Cortex of kidney (tissue), 1 donor: ENCODE measurements at places on chromosomes 1 and 21.

DNA sequence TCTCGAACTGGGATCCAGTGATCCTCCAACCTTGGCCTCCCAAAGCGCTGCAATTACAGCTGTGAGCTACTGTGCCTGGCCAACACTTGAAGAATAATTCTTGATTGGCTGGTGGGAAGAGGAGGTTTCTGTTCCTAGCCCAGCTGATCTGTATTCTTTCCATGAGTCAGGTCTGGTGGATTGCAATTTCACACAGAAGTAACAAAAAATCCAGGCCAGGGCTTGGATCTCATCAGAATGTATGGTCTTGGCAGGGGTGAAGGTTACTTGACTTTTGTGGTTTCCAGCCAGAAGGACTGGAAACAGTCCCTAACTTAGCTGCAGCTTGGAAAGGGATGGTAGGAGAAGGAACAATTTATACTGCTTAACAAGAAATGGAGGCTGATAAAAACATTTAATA lies 5.1 kb upstream of the HP1BP3 start:
- DNase-seq = no peak

DNA sequence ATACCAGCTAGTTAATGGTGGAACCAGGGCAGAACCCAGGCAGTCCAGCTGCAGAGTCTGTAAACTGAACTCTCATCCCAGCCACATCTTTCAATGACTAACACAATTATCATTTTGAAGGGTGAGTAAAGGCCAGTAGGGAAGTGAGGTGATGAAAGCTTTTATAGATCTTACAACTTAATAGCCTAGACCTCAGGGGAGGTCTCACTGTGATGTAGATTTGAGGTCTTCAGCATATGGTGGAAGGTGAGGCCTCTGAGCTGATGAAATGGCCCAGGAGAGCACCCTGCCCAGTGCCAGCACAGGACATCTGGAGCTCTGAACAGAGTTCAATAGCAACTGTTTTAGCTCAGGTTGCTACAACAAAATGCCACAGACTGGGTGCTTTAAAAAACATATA lies 44.8 kb upstream of the POU2F1 start:
- DNase-seq = no peak

DNA sequence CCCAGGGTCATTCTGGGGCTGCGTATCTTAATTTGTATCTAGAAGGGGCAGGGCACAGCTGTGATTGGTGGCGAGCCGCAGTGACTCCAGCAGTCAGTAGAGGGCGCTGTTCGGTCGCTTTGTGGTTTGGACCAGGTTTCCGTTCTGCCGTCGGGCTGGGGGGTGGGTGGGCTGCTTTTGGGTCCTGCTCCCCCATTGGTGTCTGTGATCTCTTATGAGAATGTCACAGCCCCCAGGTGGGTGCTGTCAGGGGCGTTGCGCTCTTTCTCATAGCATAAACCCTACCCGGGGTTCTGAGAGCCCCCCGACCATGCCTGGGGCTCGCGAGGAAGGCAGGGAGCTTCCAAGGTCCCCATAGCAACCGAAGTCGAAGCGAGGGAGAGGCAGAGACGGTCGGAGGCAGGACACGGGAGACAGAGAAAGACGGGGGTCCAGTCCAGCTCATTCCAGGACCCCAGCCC lies 5.4 kb downstream of the TFF3 start:
- DNase-seq = no peak

DNA sequence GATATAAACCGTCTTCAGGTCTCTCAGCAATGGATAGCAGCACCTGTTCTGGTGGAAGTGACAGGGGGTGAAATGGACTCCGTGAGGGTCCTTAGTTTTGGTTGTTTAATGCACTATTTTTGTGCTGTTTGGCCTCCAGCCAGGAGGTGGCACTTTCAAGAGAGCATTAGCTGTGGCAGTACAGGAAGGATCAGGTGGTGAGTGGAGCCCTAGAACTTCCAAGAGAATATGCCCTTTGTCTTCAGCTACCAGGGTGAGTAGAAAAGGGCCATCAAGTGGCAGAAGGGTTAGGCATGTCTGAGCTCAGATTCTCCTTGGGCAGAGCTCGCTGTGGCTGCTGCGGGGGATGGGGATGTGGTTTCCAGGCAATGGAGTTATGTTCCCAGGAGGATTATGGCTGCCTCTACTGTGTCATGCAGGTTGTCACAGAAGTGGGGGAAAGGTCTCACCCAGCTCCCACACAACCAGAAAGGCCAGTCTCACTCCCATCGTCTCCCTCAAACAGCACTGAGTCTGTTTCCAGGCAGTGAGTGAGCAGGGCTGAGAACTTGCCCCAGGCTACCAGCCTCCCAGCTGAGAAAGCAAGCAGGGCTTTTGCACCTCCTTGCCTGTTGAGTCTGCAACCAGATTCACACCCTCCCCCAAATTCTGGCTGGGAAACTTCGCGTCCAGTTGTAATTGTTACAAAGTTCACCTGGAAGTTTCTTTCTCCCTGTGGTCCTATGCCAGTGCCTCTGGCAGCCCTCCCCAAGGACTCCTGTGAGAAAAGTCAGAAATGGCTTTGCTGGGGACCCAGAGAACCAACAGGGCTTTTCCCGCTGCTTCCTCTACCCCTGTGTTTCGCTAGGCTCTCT lies 39.1 kb upstream of the TTLL7 start:
- peak; percentile 6 for DNase-seq

DNA sequence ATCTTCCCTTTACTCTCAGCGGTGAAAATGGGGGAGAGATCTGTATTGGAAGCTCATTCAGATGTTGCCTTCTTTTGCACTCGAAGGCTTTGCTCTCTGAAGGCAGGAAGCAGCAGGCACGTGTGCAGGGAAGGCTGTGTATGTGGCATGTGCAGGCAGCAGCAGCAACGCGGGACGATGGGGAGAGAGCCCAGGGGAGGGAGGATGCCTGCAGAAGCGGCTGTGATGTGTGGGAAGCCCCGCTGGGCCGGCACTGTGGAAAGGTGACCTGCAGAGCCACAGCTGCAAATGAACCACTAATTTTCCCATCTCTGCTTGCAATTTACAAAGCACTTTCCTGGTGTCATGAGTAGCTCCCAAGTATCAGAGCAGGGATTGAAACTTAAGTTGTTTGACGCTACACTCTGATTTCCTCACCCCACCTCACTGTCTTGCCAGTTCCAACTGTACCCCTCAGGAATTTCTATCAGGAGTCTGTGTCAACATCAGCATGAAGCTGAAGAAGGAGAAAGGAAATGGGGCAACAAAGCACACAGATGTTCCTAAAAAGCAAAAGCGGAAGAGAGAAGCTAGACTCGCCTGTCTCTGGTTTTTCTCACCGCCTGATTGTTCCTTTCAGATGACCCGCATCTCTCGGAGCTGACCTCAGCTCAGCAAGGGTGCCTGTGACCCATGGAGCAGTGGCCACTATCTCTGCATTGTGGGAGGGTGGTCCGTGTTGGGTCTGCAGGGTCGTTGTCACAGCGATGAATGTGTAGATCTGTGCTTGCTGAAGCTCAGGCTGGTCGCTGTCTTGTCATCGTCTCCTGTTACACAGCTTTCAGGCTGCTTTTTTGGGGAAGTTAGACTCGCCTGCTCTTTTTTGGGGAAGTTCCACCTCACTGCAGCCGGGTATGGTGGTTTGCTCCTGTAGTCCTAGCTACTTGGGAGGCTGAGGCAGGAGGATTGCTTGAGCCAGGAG lies 156.1 kb downstream of the KIF26B start:
- no peak for DNase-seq

DNA sequence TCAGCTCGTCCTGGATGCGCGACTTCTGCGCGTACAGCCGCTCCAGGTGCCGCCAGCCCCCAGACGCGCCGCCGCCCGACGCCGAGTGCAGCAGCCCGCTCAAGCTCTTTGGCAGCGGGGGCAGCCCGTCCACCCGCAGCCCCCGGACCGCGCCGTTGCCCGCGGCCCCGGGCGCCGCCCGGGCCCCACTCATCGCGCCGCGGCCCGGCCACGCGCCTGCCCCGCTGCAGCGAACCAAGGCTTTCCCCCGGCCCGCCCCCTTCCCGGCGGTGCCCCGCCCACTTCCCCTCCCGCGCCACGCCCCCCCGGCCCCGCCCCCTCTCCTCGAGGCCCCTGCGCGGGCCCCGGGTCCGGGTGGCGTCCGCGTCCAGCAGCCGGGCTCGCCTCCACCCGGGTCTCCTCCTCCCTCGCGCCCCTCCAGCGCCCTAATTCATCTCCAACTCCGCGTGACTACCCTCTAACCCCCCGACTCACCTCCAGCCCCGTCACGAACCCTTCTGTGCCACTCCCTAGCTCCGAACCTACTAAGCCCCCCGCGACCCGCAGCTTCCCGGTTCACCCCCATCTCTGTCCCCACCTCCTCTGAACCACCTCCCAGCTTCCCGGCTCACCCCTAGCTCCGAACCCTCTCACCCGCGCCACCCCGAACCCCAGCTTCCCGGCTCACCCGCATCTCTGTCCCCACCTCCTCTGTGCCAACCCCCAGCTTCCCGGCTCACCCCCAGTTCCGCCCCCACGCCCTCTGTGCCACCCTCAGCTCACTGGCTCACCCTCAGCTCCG lies at the start of gene FAM89A:
FAM89A (minus strand) TSS at position 236 of the 781 bp plus-strand sequence; CDS start at position 193, 43 bp downstream.
- no peak for DNase-seq

DNA sequence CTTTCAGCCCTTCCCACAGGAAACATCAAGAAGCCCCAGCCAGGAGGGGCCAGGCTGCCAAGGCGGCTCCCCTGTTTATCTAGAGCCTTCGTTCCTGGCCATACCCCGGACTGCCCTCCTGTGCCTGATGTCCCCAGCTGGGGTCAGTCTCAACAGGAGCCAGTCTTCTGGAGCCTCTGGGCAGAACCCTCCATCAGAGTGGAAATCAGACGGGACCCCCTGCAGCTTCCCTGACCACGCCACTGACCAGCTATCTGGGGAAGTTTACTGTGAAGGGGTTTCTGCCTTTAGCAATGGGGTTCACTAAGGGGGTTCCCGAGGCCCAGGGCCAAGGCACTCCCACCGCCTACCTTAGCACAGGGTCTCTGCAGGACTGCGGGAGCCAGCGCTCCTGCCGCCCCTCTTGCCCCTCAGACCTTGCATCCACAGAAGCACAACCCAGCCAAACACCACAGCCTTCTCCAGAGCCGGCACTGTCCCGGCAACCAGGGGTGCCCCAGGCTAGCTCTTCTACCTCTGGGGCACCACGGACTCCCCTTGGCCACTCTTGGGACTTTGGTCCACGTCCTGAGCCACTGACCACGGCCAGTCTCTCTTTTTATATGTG lies 3.5 kb upstream of the MTFR1L start:
- DNase-seq = no peak

- DNase-seq = no peak
Measured at GRCh38 chr1:179313004-179313403, 19.4 kb downstream of the SOAT1 start.

DNA sequence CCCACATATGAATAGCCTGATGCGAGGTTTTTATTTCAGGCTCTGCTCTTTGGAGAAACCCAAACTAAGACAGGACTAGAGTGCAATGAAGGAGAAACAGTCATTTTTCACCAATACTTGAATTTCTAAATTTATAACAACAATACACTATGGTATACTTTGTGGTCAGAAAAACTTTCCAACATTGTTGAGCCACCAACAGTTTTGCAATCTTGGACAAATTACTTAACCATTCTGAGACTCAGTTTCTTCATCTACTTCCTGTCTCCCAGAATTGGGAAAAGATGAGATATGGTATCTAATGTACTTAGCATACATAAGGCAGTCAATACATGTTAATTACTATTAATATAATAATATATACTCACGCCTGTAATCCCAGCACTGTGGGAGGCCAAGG lies 519.8 kb upstream of the PLXNA2 start:
- DNase-seq = no peak

GRCh38 chr21:37742115-37742514 lies 174.1 kb downstream of the KCNJ6 start:
- DNase-seq = no peak

- DNase-seq = no peak
Measured at GRCh38 chr1:160706526-160707235, 4.9 kb downstream of the CD48 start.

GRCh38 chr1:205688171-205689080 lies 8.1 kb upstream of the SLC45A3 start:
- DNase-seq = no peak

GRCh38 chr21:44083631-44084291 lies 23.4 kb upstream of the PWP2 start:
- no peak for DNase-seq

GRCh38 chr21:44378646-44379514 lies 25.5 kb downstream of the TRPM2 start:
- DNase-seq = no peak

DNA sequence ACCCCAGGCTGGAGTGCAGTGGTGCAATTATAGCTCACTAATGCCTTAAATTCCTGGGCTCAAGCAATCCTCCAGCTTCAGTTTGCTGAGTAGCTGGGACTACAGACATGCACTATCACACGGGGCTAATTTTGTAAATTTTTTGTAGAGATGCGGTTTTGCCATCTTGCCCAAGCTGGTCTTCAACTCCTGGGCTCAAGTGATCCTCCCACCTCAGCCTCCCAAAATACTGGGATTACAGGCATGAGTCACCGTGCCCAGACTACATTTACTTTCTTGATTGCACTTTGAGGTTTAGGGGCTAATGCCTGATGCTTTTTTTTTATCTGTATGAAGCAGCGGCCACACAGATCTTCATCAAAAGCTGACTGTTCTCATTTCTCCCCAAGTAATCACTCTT lies 124.6 kb downstream of the KIF26B start:
- no peak for DNase-seq

DNA sequence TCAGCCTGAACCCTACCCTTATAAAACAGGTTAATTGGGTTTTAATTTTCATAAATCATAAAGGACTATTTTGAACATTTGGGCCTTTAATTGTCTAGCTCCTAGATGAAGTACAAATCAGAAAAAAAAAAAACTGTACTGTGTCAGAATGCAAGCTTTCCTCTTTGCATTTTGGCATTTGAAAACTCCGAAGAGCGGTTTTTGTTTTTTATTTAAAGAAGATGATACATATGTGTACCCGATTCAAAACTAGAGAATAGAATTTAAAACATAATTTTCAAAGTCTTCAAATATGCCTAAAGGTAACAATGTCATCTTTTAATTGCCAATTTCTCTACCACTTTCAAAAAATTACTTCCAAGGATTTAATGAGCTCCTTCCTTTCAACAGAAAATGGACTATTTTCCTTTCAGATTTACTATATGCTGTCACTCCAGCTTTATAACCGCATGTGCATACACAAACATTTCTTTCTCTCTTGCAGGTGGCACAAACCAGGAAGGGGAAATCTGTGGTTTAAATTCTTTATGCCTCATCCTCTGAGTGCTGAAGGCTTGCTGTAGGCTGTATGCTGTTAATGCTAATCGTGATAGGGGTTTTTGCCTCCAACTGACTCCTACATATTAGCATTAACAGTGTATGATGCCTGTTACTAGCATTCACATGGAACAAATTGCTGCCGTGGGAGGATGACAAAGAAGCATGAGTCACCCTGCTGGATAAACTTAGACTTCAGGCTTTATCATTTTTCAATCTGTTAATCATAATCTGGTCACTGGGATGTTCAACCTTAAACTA lies 33.7 kb downstream of the MRPL39 start:
- DNase-seq = no peak
